Suppressor macrophage treated with lipopolysaccharide for 1 hour (primary cell): ENCODE measurements at places on chromosomes 16 and 17.

DNA sequence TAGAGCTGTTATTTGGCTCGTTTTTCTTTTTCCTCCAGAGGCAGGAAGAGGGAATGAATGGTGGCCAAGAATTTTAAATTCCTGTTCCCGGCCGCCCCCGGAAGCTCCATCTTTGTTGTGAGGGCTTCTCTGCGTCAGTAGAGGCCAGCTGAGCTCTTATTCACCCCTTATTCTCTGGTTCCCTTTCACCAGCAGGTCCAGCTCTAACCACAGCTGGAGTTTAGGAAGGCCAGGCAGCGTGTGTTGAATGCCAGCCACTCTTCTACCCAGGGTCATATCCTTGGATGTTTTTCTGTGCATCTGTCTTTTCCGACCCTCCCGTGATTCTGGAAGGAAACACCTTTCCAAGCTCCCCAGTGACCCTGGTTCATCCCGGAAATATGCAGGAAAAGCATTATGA lies 570.5 kb downstream of the WWOX start:
- no peak for DNase-seq

DNA sequence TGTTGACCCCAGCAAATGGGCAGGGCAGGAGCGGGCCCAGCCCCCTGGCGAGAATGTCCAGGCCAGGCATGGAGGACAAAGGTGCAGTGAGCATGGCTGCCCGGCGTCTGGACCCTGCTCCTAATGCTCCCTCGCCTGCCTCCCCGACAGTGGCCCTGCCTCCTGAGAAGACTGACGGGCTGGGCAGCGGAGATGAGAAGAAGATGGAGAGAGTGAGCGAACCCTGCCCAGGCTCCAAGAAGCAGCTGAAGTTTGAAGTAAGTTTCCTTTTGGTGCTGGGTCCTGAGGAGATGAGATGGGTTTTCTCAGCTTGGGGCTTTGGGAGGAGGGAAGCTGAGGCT lies 59.7 kb downstream of the SNX20 start:
- no peak for DNase-seq

DNA sequence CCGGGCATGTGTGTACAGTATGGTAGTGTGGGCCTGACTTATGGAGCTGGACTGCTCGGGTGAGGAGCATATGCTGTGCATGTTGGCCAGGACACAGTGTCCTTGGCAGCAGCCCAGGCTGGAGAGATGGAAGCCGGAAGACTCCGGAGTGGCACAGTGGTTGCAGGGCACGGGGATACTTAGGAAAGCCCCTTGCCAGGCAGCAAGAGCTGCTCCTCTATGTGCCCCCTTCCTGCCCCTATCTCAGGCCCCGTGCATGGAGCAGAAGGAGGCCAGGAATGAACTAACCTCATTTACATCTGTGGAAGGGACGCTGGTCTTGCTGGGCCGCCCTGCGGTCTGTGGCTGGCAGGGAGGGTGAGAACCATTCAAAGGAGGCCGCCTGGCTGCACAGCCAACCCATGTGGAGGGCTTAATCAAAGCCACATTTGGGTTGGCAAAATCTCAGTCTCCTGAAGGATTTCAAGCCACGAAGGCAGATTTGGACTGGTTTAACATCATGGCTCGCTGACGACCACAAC lies 32.2 kb upstream of the RCVRN start:
- no peak for DNase-seq

GRCh38 chr17:8225813-8226535 lies 15.6 kb upstream of the AURKB start:
- peak; percentile 72 for DNase-seq

DNA sequence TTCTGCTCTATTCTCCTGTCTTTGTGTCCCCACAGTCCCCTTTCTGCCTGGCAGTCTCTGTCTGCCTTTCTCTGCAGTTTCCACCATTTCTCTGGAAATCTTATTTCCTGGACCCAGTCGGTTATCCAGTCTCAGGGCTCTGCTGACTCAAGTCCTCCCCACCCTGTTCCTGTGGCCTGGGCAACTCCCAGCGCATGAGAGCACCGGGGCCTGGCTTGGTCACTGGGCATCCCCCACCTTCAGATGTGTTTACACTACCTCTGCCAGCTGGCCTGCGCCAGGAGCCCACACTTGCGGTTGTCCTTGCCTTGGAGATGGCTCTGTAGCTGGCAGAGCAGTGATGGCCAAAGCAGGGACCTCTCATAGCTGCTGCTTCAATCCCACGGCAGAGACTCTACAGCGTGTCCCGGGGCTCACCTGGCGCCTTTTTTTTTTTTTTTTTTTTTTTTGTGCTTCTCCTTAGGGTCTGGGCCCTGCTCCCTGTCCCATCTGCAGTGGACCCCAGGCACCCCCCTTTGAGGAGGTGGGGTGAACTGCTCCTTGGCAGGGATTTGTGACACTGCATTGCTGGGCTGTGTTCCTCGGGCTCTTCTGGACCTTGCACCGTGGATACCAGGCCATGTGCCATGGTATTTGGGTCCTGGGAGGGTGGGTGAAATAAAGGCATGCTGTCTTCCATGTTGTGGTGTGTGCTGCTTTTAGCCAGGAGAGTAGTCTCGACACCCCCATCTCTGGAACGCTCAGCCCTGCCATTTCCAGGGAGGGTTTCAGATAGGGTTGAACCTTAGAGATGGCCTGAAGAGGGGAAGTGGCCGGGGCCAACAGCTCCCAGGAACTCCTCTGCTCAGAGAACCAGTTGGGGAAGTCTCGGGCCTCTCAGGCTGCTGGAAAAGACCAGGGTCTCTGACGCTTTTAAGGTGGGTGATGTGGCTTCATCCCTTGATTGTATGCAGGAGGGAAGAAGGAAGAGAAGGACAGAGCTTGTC lies 17.5 kb downstream of the GUCY2D start:
- DNase-seq: peak; percentile 93

GRCh38 chr16:19295393-19295792 lies 9.9 kb downstream of the CLEC19A start:
- no peak for DNase-seq

DNA sequence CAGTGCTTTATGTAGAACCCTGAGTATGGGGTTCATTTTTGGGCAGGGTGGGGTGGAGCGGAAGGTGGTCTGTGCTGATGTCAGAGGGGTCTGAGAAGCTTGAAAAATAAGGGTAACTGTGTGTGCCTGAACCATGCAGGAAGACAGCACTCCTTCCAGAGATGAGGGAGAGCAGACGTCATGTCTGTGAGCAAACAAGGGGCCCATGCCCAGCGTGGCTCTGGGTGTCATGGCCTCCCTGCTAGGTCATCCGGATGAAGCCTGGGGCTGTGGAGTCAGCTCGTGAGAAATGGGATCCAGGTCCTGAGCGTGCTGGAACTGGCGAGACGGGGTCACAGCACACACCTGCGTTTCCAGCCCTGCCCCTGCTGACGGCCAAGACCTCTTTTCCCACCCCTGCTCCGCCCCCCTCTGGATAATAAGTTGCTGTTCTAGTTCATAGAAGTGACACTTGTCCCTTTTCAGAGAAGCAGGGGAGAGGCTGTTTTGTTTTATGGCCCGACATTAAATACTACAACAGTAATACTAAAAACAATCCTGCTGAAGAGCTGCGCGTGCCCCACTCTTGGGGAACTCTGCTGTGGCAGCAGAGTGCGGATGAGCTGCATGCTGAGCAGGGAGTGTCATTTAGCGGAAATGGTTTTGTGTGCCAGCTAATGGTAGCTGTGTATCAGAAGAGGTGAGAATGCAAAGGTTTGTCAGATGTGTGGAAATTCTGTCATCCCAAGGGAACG lies 92.6 kb downstream of the RPTOR start:
- no peak for DNase-seq

DNA sequence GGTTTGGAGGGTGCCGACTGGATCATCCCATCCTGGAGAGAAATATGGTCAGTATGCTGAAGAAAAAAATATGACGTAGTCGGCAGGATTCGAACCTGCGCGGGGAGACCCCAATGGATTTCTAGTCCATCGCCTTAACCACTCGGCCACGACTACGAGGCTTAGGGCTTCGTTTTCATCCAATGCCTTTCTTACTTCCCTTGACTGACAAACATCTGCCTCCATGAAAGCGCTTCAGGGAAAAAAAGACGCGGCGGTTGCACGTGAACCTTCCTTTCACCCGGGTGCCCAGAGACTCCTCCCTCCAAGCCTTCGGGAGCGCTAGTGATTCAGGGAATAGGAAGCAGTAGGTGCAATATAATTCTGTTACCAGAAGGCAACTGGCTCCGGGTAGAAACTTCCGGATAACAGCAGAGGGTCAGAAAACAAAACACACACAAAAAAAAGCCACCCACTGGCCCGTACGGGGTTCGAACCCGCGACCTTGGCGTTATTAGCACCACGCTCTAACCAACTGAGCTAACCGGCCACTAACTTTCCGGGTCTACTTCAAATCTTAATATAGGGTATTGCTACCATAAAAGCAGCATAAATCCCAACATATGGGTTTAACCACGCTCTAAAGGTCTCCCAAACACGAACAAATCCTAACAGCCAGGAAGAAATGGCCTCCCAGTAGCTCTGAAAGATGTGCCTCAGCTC lies 16.3 kb upstream of the AURKB start:
- DNase-seq: peak; percentile 91

- no peak for DNase-seq
Measured at GRCh38 chr17:28563475-28563874, 7.8 kb downstream of the PIGS start.

GRCh38 chr16:68389006-68389405 lies 59.3 kb downstream of the SMPD3 start:
- DNase-seq: no peak

DNA sequence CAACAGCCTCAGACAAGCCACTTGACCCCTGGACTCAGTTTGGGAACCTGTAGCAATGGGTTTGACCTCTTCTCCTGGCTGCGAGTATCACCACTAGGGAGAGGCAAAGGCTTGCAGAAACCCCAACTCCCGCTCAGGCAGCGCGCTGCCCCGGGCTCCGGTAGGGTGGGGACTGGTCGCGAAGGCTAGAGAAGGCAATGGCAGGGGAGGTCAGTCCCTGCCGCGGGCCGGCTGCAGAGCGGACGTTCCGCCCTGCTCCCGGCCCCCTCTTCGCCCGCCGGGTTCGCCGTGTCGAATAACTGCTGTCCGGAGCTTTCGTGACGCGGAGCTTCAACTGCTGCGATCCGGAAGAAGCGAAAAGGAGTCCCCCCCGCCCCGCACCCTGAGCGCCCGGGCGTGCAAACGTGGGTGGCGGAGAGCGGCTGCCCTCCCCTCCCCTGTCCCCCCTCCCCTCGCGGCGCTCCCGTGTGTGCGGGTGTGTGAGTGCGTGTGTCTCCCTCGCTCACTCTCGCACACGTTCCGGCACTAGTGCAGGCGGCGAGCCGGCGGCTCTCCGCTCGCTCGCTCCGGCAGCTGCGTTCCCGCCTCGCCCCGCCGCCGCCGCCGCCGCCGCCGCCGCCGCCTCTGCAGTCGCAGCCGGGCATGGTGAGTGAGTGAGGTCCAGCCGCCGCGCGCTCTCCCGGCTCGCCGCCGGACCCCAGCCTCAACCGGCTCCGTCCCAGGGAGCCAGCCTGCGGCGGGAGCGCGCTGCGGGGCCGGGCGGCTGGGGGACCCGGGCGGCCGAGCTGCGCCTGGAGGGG lies 772 bp upstream of the SHISA6 start:
- no peak for DNase-seq

GRCh38 chr17:68248891-68249290 lies 1.0 kb downstream of the AMZ2 start:
- DNase-seq: peak; percentile 83

DNA sequence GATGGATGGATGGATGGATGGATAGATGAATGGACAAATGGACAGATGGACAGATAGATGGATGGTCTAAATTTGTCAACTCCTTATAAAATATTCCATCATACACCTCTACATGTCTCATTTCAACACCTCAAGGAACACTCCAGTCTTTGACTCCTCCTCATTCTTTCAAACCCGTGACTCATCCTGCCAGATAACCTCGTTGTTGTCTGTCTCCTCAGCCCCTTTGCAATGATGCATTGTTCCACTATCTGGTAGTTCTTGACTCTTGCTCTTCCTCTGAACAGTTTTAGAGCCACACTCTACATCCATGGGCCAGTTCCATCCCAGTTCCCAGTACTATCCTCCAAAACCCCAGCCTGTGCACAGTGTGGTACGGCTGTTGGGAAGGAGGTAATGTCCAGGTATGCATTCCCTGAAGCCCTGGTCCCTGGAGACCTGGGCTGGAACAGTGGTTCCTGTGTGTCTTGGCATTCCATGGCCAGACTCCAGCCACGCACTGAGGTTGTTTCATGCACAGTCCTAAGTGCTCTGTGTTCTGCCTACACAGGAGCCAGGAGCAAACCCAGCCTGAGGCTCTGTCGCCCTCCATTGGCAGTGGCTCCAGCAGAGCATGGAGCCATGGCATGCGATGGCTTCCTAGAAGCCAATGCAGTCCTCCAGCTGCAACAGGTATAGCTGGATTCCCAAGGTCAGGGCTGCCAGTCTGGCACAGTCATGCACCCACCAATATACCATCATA lies 105.7 kb downstream of the C17orf67 start:
- no peak for DNase-seq

GRCh38 chr16:57810197-57811031 lies 8.1 kb upstream of the KIFC3 start:
- peak; percentile 97 for DNase-seq

DNA sequence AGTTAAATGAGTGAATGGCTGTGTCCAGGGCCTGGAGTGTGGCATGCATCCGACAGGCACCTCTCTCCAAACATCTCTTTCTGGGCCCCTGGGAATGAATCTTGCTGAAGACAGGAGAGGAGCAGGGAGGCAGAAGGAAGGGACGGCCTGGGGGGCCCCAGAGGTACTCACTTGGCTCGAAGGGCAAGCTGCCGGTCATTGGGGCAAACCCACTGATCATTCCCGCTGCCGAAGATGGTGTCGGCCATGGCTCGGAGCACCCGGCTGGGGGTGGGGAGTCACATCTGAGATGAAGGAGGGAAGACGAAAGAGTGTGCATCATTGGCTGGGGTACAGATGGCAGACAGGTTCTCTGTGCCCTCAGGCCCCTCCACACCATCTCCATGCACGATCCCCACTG lies 25.3 kb downstream of the RPH3AL start:
- DNase-seq: no peak

DNA sequence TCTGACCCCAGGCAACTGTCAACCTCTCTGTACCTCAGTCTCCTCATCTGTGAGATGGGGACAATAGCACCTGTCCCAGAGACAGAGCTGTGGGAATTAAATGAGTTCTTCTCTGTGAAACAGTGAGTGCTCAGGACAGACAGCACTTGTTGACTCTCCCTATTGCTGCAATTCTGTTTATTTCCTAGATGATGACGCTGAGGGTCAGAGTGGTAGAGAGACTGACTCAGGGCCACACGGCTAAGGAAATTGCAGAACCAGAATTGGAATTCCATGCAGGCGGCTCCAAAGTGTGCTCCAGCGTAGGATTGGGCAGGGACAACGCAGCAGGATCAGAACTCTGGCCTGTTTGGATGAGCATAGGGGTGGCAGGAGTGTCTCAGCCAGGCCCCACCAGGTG lies 302.2 kb downstream of the C16orf95 start:
- peak; percentile 70 for DNase-seq

DNA sequence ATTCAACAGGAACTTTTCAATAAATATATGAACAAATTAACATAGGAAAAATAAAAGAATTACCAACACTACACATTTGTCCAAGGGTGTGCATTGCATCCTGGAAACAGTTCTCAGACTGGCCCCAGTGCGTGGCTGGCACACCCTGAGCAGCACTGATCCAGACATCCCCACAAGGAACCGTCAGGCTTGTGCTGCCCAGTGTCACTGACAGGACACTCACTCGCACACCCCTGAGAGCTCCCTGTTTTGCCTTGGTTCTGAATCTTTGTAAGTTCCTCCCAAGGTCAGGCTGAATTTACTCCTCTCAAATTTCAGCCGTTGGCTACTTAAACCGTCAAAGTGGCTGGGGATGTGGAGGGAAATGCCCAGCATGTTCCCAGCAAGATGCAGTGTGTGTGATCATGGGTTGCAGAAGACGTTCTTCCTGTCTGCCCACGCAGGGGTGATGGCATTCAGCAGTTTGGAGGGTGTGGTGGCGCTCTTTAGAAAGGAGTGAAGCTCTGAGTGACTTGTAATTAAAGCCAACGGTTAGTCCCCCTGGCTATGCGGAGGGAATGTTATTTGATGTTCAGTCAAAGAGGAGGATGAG lies 1.7 kb downstream of the MT2A start:
- peak; percentile 98 for DNase-seq
